ENCODE measurements at places on chromosomes 2 and 18.

DNA sequence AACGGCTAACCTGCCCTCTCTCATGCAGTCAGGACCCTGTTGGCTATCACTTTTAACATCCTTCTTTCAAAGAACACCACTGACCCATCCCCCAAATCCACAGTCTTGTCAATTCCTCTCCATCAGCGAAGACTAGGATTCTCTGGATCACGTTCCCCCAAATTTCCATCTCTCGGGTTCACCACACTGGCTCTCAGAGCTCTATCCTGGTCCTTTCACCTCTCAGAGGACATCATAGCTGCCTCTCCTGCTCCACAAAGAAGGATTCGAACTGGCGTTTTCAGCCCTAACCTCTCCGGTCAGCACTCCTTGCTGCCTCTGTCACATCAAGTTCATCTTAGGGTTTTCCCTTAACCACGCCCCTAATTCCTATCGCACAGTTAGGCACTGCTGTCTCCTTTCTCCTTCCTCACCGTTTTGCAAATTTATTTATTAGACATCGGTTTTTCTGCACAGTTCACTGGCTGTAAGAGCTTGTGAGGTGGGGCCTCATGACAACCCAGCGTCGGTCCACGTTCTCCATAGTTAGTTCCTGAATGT, 247.5 kb upstream of the PXDN start:
- no peak for DNase-seq

DNA sequence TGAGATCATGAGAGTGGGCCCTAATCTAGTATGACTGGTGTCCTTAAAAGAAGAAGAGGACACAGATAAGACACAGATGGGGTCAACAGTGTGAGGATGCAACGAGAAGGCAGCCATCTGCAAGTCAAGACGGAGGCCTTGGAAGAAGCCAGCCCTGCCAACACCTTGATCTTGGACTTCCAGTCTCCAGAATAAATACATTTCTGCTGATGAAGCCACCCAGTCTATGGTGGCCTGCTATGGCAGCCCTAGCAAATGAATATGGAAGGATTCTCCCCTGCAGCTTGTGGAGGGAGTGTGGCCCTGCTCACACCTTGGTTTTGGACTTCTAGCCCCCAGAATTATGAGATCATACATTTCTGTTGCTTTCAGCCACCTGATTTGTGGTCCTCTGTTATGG, 12.3 kb downstream of the CTIF start:
- DNase-seq, result no peak

DNA sequence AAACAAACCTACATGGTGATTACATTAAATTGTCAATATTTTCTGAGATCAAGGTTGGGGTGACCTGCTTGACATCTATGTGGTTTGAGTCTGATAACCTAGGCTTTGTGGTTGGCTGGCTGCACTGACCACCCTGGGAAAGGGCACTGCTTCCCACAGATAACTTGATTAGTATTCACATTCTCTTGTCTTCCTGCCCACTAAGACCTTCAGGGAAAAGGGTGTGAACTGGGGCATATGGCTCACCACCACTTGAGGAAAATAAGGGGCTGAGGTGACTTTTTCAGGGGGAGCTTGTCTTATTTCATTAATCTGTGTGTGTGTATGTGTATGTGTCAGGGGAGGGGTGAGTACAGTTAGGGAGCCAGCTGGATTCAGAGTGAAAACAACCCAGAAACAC, 1.5 kb downstream of the SMYD1 start:
- no peak for DNase-seq

DNA sequence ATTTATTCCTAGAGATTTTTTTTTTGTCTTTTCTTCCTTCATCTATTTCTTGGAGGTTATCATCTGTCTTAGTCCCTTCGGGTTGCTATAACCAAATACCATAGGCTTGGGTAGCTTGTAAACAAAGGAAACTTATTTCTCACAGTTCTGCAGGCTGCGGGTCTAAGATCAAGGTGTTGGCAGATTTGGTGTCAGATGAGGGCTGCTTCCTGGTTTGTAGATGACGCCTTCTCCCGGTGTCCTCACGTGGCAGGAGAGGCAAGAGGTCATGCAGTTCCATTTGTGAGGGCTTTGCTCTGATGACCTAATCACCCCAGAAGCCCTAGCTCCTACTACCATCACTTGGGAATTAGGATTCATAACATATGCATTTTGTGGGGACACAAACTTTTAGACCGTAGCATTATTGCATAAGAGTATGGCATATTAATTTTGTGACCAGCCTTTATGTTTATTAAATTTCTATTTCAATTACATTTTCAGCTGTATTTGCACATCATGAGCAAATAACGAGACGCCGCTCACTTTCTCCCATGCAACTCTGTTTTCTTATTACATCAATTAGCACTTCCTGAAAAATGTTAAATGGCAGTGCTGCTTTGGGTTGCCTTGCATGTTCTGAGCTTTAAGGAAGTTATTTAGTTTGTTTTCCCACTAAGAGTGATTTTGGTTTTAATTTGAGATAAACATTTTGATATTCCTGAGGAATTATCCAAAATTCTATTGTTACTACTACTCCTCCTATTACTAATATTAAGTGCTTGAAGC, 246.4 kb upstream of the HDAC4 start:
- no peak for DNase-seq

DNA sequence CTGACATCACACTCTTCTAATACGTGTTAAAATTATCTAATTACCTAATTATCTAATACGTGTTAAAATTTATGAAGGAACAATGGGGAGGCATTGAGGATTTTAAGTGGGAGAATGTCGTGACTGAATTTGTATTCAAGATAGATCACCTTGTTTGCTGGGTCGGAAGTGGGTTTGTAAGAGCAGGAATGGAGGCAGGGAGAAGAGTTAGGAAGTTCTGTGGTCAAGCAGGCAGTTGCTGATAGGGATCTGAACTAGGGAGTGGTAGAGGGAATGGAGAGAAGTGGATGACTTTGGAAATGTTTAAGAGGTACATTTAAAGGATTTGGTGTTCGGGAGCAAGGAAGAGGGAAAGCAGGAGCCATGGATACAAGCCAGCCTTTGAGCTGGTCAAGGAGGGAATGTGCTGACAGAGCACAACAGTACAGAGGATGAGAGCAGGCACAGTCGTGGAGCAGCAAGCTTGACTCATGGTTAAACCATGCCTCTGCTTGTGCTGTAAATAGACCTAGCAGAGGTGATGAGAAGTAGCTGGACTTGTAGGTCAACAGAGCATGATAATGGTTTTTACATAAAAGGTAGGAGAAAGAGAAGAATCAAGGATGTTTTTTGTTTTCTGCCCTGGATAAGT, 16.2 kb downstream of the IL18RAP start:
- DNase-seq, result no peak

DNA sequence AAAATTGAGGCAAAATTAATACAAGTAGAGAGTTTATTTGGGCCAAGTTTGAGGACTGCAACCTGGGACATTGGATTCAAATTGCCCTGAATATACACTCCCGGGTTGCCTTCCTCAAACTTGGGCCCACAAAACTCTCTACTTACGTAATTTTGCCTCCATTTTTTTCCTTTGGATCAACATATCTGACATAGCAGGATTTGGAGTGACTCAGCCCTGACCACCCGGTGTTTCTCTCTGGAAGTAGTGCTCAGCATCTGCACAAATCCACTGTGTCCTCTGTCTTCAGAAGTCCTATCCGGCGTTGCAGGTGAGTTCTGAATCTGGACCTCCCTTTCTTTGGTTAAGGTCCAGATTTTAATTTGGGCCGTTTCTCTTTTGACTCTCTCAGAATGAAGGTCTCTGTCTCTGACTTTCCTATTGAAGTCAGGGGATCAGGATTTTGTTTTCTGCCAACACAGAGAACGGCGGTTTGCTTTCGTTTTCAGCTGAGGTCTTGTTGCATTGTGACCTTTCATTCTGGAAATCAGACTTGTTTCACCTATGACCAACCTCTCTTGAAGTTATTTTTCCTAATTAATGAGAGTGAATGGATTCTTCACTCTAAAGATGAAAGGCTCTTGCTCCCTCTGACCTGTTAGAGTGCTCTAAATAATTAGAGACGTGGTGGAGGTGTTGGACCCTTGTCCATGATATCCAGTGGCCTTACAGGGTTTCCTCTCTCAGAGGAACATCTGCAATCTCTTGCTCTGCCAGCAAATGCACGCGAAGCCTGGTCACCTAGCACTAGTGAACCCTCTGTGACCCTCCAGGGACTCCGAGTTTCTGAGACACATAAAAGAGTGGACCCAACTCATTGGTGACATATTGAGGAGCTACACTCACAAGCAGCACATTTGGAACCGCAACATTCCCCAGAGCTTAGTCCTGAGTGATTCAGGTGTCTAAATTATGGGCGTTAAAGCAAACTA, 13.6 kb downstream of the TCF23 start:
- DNase-seq, result no peak

GRCh38 chr2:70907130-70908057, 28.3 kb upstream of the ATP6V1B1 start:
- DNase-seq, result no peak
